ENCODE measurements at places on chromosomes 4 and X.

GRCh38 chr4:180669680-180670079 lies 1573.5 kb upstream of the TENM3 start:
- DNase-seq, result no peak

DNA sequence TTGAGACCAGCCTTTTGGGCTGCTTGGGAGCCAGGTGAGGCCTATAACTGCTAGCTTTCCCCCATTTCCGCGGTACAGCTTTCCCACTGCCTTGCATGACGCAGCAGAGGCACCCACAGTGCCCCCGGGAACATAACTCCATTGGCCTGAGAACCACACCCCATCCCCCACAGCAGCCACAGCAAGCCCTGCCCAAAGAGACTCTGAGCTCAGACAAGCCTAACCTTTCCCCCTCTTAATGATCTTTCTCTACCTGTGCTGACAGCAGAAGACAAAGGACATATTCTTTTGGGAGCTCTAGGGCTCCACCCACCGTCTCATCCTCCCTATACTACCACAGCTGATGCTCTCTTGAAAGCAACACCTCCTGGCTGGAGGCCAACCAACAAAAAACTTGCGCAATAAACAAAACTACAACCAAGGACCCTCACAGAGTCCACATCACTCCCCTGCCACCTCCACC lies 114.8 kb downstream of the FANCB start:
- no peak for DNase-seq

DNA sequence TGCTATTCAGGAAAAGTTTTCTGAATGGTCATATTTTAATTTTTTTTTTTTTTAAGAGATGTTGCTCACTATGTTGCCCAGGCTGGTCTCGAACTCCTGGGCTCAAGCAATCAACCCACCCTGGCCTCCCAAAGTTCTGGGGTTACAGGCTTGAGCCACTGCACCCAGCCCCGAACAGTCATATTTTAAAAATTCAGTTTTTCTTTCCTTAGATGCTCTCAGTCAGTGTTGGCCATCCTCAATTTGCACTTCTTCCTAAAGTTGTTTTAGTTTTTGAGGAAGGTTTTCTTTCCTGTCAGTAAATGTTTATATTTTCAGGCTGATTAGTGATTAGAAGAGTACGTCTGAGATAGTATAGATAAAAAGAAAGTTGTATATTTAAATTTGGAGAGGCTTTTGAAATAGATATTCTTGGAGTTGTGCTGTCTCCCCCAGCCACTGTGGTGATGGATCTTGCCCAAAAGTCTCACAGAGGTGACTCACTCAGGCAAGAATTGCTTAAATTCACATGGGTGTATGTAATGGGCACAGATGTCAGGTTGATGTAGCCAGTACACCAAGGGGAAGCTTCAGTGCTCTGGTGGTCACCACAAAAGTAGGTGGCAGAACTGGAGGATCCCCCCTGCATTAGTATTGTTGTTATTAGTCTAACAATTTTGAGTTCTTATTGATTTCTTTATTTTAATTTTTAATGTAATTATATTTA lies 72.2 kb upstream of the ELOVL6 start:
- DNase-seq, result no peak

- no peak for DNase-seq
These were observed 34.9 kb downstream of the GPR143 start for GRCh38 chrX:9730752-9731151.

DNA sequence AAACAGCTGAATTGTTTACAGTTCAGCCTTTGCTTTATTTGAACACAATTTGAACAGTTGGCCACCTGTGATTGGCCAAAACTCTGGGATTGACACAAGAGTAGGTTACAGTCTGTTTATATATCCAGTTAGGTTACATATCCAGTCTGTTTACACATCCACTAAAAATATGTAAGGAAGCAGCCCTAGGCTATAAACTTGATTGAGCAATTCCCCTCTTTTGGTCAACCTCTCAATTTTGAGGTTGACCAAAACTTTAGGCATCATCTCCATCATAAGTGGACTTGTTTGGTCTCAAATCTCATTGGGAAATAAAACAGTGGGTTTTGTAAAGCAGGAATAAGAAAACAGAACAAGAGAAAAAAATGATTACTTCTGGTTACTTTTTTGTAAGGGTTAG lies 190.8 kb downstream of the SPATA18 start:
- no peak for DNase-seq

DNA sequence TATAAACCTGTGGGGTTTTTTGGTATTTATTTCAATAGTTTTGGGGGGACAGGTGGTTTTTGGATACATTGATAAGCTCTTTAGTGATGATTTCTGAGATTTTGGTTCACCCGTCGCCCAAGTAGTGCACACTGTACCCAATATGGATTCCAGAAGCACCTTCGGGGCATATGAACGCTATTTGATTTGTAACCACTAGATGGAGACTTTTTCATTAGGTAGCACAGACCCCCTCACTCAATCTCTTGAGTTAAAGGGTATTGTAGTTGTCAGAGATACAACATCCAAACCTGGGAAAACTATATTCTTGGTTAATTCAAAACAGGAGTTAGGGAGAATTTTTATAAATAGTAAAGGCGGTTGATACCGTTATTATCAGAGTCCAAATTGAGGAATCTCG lies 79.8 kb downstream of the SPANXN3 start:
- DNase-seq, result no peak

- no peak for DNase-seq
These were observed 89.7 kb downstream of the ARHGAP10 start for GRCh38 chr4:147821555-147821954.

DNA sequence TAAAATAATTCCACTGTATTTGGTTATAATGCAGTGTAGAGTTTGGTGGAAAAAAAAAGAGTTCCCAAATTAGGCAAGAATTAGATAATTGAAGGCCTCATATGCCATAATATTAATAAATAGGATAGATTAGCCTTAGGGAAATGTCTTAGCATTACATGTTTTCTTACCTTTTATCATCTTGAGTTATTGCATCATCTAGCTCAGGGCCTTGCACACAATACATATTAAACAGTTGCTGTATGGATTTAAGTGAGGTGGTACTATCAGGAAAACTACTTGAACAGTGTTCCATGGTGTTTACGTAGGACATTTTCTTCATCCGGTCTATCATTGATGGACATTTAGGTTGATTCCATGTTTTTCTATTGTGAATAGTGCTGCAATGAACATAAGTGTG lies 419.4 kb downstream of the EPHA5 start:
- DNase-seq, result no peak

DNA sequence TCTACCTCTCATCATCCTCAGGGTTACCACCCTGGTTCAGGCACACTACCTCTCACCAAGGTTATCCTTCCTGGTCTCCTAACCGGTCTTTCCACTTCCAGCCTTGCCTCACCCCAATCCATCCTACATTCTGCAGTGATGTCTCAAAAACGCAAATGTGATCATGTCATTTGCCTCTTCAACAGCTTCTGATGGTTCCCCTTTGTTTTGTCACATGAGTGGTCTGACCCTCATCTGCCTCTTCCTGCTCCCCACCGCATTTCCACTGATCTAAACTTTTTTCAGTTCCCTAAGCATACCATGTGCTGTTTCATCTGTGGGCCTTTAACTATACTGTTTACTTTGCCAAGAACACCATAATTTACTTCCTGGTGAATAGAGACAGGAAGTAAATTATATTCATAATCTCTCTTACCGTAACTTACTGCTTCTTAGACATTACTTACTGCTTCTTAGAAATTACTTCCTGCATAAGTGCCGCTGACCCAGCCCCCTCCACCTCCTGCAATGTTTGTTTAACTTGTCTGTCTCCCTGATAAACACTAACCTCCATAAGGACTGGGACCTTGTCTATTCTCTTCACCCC lies 27.1 kb upstream of the NSUN7 start:
- DNase-seq, result no peak

- DNase-seq, result no peak
These were observed 235.4 kb downstream of the OR13H1 start for GRCh38 chrX:131779306-131779705.

GRCh38 chr4:113109106-113109718 lies 59.8 kb downstream of the ANK2 start:
- DNase-seq, result no peak

DNA sequence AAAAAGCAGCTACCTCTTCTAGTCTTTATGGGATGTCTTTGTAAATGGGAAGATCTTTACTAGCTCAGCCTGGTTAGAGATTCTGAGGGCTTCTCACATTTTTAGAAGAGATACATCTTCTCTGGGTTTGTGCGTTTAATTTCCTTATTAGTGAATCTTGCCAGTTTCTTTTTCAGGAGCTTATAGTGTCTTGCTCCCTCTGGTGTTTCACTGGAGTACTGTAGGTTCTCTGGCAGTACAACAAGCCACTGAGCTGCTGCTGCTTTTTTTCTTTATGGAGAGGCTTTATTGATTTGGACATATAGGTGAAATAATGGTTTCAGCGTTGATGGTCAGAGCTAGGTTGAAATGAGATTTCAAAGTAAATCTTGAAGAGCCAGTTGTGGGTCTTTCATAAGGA lies 82.9 kb downstream of the LAS1L start:
- no peak for DNase-seq

- no peak for DNase-seq
These were observed at the start of gene BANK1 for GRCh38 chr4:101790521-101791181. Gene BANK1 (plus strand): TSS chr4:101790730. CDS start chr4:101790881, 151 bp downstream.

DNA sequence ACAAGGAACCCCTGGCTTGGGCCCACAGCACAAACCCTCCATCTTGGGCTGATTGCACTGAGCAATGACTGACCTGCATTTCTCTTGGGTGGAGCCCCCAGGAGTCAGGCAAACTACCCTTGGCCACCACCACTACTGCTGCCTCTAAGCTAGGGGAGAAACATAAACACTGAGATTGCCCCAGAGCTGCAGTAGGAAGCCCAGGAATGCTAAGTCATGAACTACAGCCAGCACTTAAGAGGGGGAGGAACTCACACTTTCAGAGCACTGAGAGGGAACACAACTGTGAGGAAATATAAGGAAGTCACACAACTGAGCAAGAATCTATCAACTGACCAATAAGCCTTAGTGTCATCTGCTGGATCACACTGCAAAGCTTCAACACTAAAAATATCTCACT lies 111.6 kb upstream of the PPP3CA start:
- no peak for DNase-seq

- DNase-seq, result no peak
These were observed 33.5 kb downstream of the GPAT3 start for GRCh38 chr4:83569429-83569828.

- DNase-seq, result no peak
These were observed 60.2 kb upstream of the PNPLA4 start for GRCh38 chrX:7987160-7988012.

DNA sequence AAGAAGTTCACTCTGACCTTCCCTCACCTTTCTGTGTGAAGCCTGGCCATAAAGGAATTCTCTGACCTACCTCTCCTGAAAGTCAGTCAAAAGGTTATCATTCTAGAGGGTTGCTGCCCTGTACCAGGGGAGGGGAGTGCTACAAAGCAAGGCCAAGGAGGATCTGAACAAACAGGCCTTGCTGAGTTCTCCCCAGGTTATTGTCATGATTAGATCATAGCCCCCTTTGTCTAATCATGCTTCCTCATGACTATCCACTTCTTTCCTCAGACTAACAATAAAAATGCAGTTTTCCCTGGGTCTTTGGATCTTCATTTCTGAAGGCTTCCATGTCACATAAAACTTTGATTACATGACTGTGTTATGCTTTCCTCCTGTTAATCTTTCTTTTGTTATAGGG lies 472.0 kb downstream of the IQCM start:
- no peak for DNase-seq

DNA sequence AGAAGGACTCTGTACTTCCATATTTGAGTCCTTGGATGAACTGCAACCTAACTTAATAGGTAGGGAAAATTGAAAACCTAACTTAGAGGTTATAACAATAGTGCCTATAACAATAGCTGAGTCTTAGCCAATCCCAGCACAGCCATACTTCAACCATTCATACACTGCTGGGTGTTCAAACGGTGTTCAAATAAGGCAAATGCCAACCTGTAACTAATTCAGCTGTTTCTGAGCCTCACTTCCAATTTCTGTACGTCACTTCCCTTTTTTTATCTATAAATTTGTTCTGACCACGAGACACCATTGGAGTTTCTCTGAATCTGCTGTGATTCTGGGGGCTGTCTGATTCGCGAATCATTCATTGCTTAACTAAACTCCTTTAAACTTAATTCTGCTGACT lies 9.6 kb upstream of the GRSF1 start:
- DNase-seq, result no peak

- DNase-seq, result no peak
These were observed 12.2 kb downstream of the MAMLD1 start for GRCh38 chrX:150375243-150375770.

DNA sequence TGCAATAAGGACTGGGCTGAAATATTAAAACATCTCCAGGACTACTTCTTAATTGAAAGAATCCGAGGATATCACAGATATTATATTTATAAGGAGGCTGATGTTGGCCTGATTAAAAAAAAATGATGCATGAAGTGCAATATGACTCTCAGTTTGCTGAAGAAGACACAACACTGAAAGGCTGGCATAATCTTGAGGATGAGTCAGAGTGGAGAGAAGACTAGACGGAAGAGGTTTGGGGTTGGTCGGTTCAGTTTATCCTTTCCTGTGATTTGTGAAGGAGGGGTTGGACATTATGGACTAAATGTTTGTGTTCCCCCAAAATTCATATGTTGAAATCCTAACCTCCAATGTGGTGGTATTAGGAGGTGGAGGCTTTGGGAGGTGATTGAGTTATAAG lies 170.3 kb downstream of the CORIN start:
- no peak for DNase-seq

DNA sequence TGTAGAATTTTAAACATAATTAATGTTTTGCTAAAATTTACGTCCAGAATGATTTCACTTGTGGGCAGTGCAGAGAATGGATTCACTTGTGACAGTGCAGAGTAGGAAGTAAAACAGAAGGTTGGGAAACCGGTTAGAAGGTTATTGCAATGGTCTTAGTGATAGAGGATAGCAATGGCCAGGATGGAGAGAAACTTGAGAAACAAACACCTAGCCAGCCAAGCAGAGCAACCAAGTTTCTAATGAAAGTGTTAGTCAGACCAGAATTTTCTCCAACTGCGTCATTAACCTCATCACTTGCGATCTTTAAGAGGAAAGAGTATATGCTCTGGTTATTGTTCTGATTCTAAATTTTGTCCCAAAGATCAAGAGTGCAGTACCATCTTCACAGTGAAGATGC lies 50.0 kb upstream of the TBC1D9 start:
- no peak for DNase-seq

GRCh38 chrX:124249345-124249744 lies 83.1 kb upstream of the TEX13D start:
- DNase-seq, result no peak

DNA sequence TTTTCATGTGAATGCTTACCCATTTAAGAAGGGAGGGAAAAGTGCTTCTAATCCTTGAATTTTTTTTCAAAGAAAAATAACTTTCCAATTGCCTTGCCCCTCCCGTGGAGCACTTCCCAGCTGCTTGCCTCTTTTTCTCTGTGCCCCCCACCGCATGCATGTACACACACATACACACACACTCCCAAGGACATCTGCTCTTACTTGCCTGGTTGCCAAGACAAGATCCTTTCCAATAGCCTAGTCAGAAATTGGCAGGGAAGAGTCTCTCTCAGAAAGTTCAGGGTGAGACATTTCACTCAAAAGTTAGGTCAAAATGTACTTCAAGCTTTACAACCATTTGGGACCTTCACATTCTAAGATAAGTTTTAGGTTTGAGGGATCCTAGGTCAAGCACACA lies 10.9 kb downstream of the HHIP start:
- no peak for DNase-seq

GRCh38 chrX:9677098-9677739 lies 88.4 kb downstream of the GPR143 start:
- no peak for DNase-seq

- no peak for DNase-seq
These were observed 170.3 kb downstream of the MOSPD2 start for GRCh38 chrX:15043538-15043937.

Measured in breast epithelium (tissue), 4 donors.